Stimulated activated CD4-positive, alpha-beta T cell treated with anti-CD3 and anti-CD28 coated beads, TNF-alpha, amount 100 ng/mL, for 48 hours (primary cell): ENCODE measurements at places on chromosomes 7 and 10.

DNA sequence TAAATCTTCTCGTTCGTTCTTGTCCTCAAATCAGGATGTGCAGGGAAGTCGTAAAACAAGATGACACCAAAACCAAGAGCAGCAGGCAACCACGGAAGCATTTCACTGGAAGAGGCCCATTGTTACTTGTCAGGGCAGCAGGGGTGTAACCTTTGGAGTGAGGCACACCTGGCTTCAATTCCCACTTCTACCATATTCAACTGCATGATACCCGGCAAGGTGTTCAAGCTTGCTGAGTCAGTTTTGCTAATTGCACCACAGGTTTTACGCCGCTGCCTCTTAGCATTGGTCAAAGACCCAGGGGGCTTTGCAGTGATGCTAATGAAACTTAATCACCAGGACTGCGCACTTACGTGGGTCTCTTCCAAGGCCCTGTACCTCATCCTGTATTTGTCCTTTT, 50.0 kb upstream of the PTER start:
- DNase-seq, result no peak

- no peak for DNase-seq
These were observed 32.0 kb downstream of the SNX8 start for GRCh38 chr7:2282185-2282751.

- no peak for DNase-seq
These were observed 185.3 kb downstream of the RPS24 start for GRCh38 chr10:78218798-78219490.

DNA sequence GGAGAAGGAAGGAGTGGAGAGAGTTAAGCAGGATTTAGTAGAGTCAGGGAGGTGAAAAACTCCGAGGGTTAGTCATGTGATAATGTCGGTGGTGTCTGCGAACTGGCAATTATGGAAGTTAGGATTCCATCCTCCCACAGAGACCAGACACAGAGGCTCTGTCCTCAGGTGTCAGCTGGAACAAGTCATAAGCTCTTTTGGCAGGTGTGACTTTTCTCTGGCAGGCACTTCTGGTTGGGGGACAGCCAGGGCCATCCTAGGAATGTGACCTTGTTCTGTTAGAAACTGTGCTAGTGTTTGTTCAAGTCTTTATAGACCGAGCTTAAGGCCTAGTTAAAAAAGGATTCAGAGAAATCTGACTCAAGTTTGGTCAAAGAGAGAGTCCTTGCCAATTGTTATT, 371.0 kb downstream of the DPP6 start:
- no peak for DNase-seq

GRCh38 chr10:62772186-62772974, 32.1 kb upstream of the ADO start:
- no peak for DNase-seq

- DNase-seq, result no peak
These were observed 5.6 kb upstream of the CDH23 start for GRCh38 chr10:71390921-71391690.
